SK-N-SH (cell line): ENCODE measurements at places on chromosomes 7 and 10.

DNA sequence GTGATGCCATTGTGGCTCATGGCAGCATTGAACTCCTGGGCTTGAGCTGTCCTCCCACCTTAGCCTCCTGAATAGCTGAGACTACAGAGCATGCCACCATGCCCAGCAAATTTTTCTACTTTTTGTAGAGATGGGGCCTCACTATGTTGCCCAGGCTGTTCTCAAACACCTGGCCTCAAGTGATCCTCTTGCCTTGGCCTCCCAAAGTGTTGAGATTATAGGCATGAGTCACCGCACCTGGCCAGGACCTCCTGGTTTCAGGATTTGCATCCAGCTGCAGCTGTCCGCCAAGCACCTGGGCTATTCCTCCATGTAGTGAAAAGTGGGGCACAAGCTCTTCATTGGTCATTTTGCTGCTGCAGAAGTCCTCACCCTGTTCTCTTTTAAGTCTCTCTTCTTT lies 58.9 kb downstream of the ZNF22 start:
- no peak for DNase-seq

DNA sequence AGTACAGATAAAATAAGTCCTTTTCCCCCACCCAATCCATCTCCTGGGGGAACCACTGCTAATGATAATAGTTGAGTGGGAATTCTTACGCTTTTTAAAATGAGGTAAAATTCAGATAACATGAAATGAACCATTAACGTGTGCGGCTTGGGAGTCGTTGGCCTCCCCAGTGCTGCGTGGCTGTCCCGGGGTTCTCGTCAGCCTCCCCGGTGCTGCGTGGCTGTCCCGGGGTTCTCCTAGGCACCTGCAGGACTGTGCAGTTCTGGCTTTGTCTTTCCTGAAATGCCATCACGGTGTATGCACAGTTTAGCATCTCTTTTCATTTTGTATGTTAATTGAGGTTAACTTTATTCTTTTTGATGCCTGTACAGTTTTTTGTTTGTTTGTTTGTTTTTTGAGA lies 13.5 kb downstream of the SUN1 start:
- DNase-seq = no peak

GRCh38 chr7:103865442-103865841 lies 124.0 kb downstream of the RELN start:
- DNase-seq = no peak

- peak; percentile 73 for DNase-seq
Measured at GRCh38 chr10:89342206-89342958, 14.6 kb downstream of the IFIT3 start.

DNA sequence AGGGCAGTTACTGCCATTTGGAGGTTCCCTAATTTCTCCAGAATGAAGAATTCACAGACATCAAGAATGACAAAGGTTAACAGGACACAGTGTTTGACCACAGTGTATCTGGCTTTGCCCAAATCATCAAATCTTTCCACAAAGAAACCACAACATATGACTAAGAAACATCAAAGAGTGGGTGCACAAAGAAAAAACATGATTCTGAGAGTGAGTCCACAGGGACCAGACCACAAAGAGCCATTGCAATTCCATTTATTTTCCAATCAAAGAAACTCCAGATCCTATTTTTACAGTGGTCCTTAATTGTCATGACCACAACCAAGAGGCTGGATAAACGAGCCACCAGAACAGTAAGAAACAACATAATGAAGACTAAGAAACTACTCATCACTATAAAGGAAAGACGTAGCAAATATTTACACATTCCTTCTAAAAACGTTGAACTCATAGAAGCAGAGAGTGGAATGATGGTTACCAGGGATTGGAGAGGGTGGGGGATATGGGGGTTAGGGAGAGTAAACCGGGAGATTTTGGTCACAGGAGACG lies 286.5 kb downstream of the DOCK4 start:
- DNase-seq = no peak

DNA sequence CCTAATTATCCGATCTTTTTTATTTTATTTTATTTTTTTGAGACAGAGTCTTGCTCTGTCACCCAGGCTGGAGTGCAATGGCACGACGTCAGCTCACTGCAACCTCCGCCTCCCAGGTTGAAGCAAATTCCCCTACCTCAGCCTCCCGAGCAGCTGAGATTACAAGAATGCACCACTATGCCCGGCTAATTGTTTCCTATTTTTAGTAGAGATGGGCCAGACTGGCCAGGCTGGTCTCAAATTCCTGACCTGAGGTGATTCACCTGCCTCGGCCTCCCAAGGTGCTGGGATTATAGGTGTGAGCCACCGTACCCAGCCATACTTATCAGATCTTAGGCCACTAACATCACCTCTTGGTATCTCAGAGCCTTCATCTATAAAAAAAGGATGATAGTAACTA lies 4.9 kb downstream of the SLC25A13 start:
- DNase-seq = no peak

DNA sequence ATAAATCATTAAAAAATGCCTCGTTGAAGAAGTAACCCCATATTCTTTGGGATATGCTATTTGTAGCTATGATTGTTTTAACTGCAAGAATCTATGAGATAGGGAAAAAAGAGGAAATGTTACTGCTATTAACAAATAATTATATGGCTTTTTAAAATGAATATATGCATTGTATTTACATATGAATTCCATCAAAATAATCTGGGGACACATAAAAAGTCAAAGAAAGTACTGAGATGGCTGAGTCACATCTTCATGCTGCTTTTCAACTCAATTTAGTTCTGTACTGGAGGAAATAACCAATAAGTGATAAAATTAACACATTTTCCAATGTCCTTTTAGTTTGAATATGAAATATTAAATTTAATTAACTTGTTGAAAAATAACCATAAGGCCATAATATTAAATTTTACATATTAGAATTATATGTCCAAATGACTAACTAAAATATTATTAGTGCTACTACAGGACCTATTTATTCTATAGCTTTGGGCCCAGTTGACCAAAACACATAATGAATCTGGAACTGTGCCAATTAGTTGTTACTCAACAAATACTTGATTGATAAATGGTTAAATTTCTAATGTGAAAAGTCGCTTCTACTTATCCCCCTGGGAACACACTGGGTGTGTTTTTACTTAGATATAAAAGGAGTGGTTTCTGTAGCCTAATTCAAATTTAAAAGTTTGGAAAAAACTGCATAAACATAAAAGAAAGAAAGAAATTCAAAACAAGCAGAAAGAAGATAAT lies 214.6 kb upstream of the PFKP start:
- no peak for DNase-seq

GRCh38 chr7:23230641-23231101 lies 15.9 kb upstream of the GPNMB start:
- no peak for DNase-seq

DNA sequence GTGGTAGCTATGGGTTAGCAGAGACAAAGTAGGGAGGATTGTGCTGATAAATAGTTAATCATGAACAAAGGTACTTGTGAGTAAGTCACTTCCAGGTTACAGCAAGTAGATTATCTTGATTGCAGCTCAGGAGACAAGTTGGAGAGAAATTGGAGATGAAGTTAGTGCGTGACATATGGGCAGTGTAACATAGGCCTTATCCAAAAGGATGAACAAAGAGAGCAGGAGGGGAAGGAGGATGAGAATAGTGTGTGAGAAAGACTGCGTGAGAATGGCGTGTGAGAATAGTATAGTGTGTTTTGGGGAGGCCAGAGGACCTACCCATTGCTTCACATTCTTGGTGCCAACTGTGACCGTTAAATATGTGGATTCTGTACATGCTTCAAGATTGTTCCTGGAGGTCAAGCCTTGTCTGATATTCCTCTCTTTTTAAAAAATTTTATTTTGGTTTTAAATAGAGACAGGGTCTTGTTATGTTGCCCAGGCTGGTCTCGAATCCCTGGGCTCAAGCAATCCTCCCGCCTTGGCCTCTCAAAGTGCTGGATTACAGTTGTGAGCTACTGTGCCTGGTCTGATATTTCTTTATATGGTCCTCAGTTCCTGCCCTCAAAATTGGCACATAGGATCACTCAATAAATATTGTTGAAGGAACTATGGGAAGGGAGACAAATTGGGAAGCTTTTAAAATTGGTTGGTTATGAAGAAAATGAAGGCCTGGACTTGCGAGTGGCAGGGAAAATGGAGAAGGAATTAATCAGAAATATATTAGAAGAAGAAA lies 3.2 kb downstream of the VCL start:
- DNase-seq = no peak

DNA sequence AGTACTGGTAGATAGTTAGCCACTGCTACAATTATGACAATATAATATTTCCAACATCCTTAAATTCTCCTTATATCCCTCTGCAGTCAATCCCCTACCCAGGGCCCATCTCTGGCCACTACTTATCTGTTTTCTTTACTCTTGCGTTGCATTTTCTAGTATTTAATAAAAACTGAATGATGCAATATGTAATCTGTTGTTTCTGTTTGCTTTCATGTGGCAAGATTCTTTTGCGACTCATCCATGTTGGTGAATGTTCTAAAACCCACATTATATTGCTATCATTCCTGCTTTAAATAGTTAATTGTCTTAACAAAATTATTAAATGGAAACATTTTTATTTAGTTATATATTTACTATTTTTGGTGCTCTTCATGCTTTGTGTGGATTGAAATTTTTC lies 338.5 kb downstream of the MDFIC start:
- DNase-seq = no peak

DNA sequence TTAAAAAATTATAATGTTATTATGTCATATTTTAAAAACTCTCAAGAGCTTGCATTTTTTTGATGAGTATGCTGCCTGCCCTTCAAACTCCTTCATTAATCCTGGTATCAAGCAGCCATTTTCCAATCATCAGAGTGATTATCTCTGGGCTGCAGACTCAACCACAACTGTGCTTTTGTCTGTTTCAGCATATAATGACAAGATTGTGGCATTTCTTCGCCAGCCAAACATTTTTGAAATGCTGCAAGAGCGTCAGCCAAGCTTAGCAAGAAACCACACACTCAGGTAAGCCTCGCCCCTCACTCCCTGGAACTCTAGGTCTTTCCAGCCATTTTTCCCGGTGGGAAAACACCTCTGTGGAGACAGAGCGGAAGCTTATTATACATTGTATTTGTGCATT lies 90.0 kb upstream of the STK17A start:
- DNase-seq = no peak

- DNase-seq = no peak
Measured at GRCh38 chr7:122137251-122138077, 6.6 kb downstream of the AASS start.

DNA sequence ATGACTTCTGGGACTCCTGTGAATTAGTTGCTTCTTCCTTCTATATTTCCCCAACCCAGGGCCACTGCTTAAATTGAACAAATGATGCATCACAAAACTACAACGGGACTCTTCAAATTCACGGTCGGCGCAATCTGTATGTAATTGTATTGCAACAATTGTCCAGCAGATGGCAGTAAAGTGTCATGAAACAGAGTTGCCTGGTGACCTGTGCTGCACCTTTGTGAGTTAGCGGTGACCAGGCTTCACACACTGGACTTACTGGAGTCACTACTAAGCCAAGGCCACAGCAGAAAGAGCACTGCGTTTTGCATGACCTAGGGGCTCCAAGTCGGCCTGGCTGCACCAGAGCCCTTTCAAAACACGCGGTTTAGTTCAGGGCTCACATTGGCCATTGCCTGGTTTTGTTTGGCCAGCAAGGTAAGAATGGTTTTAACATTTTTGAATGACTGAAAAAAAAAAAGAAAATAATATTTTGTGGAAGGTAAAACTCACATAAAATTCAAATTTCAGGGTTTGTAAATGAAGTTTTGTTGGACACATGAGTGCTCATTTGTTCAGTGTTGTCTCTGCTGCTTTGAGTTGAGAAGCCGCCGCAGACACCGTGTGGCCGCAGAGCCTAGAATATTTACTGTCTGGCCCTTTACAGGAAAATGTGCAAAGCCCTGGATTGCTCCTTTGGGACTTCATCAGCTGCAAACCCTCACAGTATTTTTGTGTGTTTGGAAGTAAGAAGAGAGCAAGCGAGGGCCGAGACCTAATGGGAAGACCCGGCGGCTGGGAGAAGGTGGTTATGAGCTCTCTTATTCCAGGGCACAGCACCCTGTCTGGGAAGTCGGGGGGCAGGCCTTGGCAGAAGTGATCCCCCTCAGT lies 23.2 kb upstream of the ZNF32 start:
- DNase-seq = peak; percentile 78

DNA sequence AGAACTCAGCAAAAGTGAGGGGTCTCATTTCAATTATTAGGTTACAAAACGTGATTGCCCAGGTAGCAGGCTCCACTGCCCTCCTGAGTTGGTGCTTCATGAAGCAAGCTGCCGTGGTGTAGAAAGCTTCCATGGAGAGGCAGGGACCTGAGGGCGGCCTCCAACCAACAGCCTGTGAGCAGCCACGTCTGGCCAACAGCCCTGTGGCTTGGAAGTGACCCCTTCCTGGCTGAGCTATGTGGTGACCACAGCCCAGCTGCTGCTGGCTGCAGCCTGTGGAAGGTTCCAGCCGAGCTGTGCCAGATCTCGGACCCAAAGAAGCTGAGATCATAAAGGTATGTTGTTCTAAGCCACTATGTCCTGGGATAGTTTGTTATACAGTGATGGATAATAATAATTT lies 122.5 kb upstream of the KLF6 start:
- DNase-seq = no peak

GRCh38 chr7:117715784-117716445 lies 157.3 kb downstream of the CTTNBP2 start:
- peak; percentile 59 for DNase-seq

DNA sequence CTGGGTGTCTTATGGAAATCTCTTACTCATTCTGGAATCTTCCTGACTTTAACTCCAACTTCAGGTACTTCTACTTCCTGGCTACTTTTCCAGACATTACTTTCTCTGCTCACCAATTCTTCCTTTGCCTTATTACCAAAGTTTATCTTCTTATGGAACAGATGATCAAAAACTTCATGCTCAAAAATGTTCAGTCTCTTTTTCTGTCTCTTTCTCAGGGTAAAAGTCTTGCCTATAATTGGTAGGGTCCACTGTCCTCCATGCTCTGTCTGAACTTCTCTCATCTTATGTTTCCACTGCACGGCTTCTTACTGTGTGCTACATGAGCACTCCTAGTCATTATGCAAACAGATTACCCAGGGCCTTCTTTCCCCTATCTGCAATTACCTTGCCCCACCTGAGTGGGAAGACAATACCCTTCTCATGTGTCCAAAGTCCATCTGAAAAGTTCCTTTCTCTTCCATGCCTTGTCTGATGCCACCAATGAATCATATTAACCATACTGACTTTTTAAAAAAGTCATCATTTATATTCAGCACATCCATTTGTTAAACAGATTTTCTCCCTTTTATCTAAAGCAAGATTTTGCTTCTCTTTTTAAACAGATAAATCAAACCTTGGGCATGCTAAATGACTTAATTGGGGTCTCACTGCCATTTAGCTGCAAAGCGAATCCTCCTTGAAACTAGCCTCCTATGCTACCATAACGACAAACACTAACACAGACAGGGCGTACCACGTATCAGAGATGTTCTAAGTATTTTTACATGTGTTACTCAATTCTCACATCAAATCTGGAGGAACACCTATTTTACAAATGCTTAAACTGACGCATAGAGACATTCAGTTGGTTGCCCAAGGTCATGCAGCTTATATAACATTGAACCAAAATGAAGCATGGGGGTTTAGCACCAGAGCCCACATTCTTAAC lies 48.8 kb downstream of the SEMA3C start:
- no peak for DNase-seq
